ENCODE measurements at places on chromosomes 3 and 15. TPM values are rescaled to one million over a fixed set of nuclear protein-coding genes. Genes with fewer than 3 reads are reported as not detected.

GRCh38 chr15:42071717-42072116, 22.6 kb downstream of the PLA2G4D start:
- H3K27me3 ChIP-seq, result no peaks in the 10 kb centered on the region
- no peaks in the 10 kb centered on the region for H3K36me3 ChIP-seq
- H3K27ac ChIP-seq, result no peak overlapping the region

DNA sequence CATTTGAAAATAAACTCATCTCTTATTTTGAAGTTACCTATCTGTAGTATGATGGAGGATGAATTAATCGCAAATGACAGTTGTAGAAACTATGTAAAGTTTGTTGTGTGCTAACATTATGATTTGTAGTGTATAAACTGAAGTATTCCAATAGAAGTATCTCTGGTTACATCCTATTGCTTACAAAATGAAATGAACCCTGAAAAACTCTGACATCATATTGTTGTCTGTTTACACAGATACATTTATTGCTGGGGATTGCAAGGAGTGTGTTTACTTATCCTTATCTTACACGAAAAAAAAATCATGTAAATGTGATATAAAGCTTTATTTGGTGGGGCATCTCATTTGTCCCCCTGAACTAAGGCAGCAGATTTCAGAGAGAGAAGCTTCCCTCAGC, 2.6 kb upstream of the ABHD10 start:
- H3K4me3 ChIP-seq, result no peak overlapping the region
- peaks cover 9% of the 10 kb centered on the region for H3K4me1 ChIP-seq
- no peaks in the 10 kb centered on the region for H3K36me3 ChIP-seq
- H3K27me3 ChIP-seq, result no peaks in the 10 kb centered on the region
- no peak overlapping the region for H3K27ac ChIP-seq

SHQ1 gene
- 11.8 TPM for total RNA-seq

DNA sequence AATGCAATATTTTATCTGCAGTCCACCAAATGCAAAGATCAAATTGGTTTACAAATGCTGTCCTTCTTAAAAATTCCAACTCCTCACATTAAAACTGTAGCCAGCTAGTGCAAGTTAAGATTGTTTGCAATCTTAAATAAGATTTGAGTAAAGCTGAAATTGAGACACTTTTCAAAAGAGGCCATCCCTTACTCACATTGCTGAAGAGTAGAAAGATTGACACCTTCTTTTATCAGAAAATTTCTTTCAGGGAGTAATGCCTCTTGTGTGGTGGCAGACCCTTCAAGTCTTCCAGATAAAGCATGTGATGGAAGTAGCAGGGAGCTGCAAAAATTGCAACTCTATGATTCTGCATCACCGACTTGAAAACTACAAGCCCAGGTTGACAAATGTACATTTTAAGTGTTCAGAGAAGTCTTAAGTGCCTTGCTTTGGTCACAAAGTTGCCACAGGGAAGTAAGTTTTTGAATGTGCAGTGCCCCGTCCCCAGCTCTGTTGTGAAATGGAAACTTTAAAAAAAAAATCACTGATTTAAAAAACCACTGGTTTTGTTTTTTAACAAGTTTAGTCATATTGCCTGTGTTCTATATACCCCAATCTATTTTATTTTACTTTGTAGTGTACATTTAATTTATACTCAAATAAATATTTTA, 12.6 kb downstream of the CD86 start:
- H3K27ac ChIP-seq, result no peak overlapping the region
- H3K36me3 ChIP-seq, result no peaks in the 10 kb centered on the region
- H3K4me1 ChIP-seq, result no peaks in the 10 kb centered on the region
- H3K27me3 ChIP-seq, result no peaks in the 10 kb centered on the region
- no peak for DNase-seq
- no peak overlapping the region for H3K4me3 ChIP-seq

- H3K36me3 ChIP-seq, result no peaks in the 10 kb centered on the region
- H3K27ac ChIP-seq, result no peak overlapping the region
- H3K27me3 ChIP-seq, result no peaks in the 10 kb centered on the region
- DNase-seq, result no peak
- no peaks in the 10 kb centered on the region for H3K4me1 ChIP-seq
- H3K4me3 ChIP-seq, result no peak overlapping the region
These were observed 88.4 kb upstream of the RASGRP1 start for GRCh38 chr15:38652998-38653397.

Data from ovary (tissue), 10 donors.